ENCODE measurements at places on chromosomes 16 and 17. TPM values are rescaled to one million over a fixed set of nuclear protein-coding genes. Genes with fewer than 3 reads are reported as not detected.

Gene CD300H
- total RNA-seq, result not detected

Gene OR3A3
- total RNA-seq, result not detected

Gene ASGR2
- total RNA-seq, result 0.25 TPM

Gene MPP3
- not detected for total RNA-seq

Gene TP53TG3C
- total RNA-seq, result not detected

Gene CTRB2
- total RNA-seq, result 18.7 TPM

Gene SECTM1
- 4.6 TPM for total RNA-seq

DNA sequence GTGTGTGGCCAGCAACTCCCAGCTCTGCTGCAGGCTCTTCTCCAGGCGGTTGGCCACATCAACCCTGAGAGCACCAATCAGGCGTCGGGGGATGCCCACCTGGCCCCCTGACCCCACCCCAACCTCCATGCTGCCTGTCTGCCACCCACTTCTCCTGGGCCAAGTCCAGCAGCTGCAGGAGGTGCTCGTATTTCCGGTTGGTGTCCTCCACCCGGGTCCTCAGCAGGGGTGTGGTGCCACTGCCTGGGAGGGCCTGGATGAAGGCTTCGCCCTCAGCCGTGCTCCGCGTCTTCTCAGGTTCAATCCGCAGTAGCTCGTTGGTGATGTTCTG lies 44.6 kb downstream of the UBN1 start:
- H3K27me3 ChIP-seq, result peaks cover 5% of the 10 kb centered on the region
- H3K27ac ChIP-seq, result no peak overlapping the region
- no peaks in the 10 kb centered on the region for H3K4me1 ChIP-seq
- H3K4me3 ChIP-seq, result no peak overlapping the region
- no peak for DNase-seq
- H3K36me3 ChIP-seq, result no peaks in the 10 kb centered on the region

DNA sequence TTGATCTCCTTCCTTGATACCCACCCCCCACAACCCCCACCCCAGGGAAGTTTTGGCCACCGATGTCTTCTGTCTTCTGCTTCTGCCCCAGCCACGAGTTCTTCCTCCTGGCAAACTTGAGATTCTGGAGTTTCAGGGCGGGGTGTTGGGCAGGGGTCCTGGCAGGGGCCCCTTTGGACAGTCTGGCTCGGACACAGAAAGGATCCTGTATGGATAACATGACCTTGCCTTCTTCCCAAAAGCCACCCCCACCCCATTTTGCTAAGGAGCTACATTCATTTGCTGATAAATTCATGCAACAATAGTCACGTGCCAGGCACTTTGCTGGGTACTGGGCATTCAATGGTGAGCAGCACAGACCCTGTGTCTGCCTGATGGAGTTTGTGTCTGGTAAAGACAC lies 5.9 kb upstream of the COL1A1 start:
- H3K27ac ChIP-seq, result no peak overlapping the region
- no peak for DNase-seq
- H3K36me3 ChIP-seq, result no peaks in the 10 kb centered on the region
- no peaks in the 10 kb centered on the region for H3K27me3 ChIP-seq
- peaks cover 6% of the 10 kb centered on the region for H3K4me1 ChIP-seq

DNA sequence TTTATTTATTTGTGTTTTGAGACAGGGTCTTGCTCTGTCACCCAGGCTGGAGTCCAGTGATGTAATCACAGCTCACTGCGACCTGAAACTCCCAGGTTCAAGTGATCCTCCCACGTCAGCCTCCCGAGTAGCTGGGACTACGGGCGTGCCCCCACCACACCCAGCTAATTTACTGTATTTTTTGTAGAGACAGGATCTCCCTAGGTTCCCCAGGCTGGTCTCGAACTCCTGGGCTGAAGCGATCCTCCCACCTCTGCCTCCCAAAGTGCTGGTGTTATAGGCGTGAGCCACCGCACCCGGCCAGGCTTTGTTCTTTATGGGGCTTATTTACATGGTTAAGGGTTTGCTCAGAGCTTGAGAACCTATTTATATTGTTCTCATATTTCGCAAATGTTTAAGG lies 5.8 kb upstream of the MEIOB start:
- H3K36me3 ChIP-seq, result no peaks in the 10 kb centered on the region
- H3K27ac ChIP-seq, result no peak overlapping the region
- H3K4me3 ChIP-seq, result no peak overlapping the region
- no peak for DNase-seq
